ENCODE measurements at places on chromosomes 16 and 17.

DNA sequence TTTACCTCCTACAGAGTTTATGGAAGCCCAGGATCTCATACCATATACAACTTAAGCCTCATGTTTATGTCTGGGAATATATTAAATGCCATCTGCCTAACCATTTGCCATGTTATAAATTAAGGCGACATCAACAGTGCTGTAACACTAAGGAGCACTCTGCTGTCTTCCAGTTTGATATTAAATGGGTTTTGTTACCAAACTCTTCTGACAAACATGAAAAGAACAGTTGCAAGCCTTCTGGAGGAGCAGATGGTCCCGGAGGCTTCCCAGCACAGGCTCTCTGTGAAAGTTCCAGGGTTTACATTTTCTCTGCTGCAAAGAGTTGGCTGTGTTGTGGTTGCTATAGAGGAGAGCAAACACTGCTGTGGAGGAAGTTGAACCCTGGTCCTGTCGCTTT lies 545.3 kb upstream of the SALL1 start:
- no peak for DNase-seq

DNA sequence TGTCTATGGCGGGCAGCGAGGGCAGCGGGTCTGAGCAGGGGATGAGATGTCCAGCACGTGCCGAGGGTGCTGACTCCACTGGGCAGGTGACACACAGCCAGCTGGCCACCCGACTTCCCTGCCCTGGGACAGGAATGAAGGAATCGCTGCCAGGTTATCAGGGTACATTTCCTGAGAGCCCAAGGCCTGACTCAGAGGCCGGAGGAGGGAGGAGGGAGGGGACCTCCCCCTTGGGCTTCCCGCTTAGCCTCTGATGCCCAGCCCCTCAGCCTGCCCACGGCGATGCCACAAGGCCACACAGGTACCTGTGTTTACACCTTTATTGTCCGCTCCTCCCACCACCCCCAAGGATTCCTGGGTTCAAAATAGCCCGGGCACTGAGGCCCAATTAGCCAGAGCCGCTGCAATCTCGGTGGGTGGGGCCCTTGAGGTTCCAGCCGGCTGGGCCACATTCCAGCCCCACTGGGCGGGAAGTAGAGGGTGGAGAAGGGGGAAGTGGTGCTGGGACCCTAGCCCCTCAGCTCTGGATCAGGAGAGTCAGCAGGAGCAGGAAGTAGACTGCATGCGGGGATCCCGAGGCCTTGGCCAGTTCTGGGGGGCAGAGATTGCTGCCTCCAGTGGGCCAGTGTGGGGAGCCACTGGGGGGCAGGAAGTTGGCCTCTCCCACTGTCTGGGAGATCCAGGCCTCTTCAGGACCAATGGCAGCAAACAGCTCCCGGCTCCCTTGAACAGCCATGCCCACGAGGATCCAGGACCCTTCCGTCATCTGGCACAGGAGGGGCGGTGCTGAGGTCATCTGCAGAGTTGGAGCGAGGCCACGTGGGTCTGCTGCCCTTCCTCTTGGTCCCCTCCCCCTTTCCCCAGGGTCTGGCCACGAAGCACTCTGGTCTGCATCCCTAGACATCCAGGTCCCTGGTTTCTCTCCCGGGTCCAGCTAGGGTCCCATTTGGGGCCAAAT lies 3.4 kb upstream of the PRSS8 start:
- DNase-seq, result no peak

- DNase-seq, result no peak
Measured at GRCh38 chr17:82884341-82884969, 44.6 kb upstream of the ZNF750 start.

GRCh38 chr17:4327606-4328005 lies 38.9 kb downstream of the UBE2G1 start:
- DNase-seq, result no peak

DNA sequence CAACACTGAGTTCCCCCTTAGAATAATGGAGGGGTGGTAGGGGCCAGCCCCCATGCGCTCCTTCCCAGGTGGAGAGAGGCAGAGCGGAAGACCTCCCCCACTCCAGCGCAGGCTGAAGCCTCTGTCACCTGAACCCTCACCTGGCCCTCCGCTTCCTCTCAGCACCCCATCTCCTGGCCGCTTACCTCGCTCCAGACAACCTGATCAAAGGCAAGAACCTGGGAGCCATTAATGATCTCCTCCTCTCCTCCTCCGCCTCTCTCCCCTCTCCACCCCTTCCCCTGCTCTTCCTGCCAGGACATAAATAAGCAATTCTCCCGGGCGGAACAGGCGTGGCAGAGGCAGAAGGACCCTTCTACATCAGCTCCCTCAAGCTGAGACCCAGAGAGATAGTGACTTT lies 110.2 kb upstream of the LHX1 start:
- no peak for DNase-seq

DNA sequence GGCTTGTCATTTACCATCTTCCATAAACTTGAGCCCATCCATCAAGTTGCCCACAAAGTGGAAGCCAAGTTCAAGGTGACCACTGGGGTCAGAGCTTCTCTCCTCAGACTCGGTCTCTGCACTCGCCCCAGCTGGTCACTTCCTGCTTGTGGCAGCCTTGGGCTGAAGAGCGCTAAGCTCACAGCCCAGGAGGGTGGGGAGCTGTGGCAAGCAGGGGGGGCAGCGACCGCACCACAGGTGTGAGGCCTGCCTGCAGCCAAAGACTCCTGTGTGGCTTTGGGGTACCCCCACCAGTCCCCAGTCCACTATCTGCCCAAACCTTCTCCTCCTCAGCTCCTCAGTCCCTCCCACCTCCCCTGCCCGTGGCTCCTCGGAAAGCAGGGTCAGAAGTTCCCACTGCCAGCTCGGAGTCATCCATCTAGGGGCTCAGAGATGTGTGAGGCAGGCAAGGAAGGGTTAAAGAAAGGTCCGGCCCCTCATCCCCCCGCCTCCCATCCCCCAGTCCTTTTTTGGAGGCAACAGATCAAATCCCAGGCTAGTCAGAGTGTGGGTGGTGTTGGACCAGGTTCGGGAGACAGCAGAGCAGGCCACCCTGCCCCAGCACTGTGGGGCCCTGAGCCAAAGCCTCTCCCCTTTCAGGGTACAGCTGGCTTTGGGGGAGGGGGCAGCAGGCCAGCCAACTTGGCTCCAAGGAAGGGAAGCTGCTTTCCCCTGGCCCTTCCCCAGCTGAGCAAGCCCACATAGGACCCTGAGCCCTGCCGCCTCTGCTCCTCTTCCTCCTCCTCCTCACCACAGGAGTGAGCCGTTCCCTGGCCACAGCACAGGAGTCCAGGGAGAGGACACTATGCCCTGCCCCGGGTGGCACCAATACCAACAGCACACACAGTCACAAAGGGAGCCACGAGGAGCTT lies 3.2 kb downstream of the CSF3 start:
- DNase-seq, result no peak

- no peak for DNase-seq
Measured at GRCh38 chr16:67519242-67519641, 9.4 kb upstream of the RIPOR1 start.

DNA sequence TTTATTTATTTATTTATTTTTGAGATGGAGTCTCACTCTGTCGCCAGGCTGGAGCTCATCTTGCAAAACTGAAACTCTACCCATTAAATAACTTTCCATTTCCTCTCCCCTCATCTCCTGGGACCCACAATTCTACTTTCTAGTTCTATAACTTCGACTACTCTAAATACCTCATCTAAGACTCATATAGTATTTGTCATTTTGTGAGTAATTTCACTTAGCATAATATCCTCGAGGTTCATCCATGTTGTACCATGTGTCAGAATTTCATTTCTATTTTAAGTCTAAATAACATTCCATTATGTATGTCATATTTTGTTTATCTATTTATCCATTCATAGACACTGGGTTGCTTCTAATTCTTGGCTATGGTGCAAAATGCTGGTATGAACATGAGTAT lies 5.1 kb upstream of the NT5M start:
- DNase-seq, result no peak

- peak; percentile 23 for DNase-seq
Measured at GRCh38 chr17:71460943-71461342, 659.9 kb upstream of the SOX9 start.

- DNase-seq, result no peak
Measured at GRCh38 chr17:12918142-12918541, 99.7 kb downstream of the ELAC2 start.

- no peak for DNase-seq
Measured at GRCh38 chr16:53664724-53665345, 38.8 kb downstream of the RPGRIP1L start.

DNA sequence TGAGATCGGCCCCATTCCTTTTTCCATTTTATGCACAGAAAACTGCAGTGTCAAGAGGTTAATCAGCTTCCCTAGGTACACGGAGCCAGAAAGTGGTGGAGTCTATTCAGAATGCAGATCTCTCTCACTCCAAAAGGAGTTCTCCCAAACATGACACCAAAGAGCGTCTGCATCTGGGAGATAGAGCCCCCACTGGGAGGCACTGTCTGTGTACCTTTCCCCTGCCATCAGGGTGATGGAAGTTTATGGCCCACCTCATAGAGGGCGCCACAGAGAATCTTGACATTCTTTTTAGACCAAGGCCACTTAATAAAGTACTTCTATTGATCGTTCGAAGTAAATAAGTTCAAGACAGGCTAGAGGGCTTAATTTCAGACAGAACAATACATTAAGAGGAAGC lies 493.7 kb upstream of the ERCC4 start:
- DNase-seq, result peak; percentile 8

GRCh38 chr16:24145927-24146326 lies 110.2 kb upstream of the CACNG3 start:
- no peak for DNase-seq

DNA sequence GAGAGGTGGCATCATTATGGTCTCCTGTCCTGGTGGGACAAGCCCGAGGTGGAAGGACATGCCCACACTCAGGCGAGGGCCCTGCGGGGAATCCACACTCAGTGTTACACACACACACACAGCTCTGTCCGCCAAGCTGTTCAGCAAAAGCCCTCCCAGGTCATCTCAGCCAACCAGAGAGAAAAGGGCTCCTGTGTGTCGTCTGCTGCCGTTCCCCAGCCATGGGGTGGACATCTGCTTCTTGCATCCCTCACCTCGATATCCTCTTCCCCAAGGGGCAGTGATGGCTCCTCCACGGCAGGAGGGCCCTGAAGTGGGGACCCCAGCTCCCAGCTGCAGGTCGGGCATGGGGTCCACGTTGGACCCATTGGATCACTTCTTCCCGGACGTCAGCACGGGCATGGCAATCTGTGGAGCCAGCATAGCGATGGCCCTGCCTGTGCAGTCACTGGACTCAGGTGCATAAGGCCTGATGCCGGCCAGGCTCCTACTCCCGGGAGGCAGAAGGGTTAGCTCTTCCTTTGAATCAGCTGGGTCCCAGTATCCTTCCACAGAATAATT lies 290.1 kb downstream of the C16orf95 start:
- no peak for DNase-seq

- no peak for DNase-seq
Measured at GRCh38 chr16:84255050-84255810, 15.4 kb upstream of the KCNG4 start.

GRCh38 chr16:85984231-85984880 lies 85.4 kb downstream of the IRF8 start:
- no peak for DNase-seq

DNA sequence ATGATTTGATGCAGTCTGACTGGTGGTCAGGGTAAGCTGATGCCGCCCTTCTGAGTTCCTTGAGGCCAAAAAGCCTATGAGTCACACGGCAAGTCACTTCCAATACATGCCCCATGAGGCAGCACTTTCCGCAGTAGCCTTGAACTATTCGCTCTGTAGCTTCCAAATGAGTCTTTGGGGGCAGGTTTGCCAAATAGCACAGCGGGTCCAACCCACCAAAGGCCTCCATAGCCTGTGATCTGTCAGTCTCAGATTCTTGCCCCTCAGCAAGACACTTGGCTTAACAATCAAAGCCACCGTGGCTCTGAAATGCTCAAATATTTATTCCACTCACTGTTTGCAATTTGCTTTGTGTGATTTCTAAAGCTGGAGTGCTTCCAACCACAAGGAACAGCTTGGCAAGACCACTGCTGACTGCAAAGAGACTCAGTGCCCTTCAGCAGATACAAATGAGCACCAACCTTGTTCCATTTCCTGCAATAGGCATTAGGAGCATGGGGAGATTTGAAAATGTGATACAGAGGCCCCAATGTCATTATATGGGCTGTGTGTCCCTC lies 45.4 kb downstream of the CLEC19A start:
- DNase-seq, result peak; percentile 26

- no peak for DNase-seq
Measured at GRCh38 chr17:80857756-80858171, 133.9 kb upstream of the CHMP6 start.

- DNase-seq, result no peak
Measured at GRCh38 chr17:33290253-33290652, 2.8 kb downstream of the ASIC2 start.

GRCh38 chr17:77127735-77128361 lies 12.9 kb upstream of the SEC14L1 start:
- DNase-seq, result peak; percentile 88

- no peak for DNase-seq
Measured at GRCh38 chr16:89324056-89325010, 106.8 kb downstream of the ZNF778 start.

- DNase-seq, result no peak
Measured at GRCh38 chr17:46765453-46765852, 53.0 kb downstream of the WNT3 start.

GRCh38 chr17:82713071-82713723 lies 3.3 kb upstream of the FN3KRP start:
- DNase-seq, result no peak

GRCh38 chr17:79841369-79842135 lies 2.3 kb upstream of the CBX4 start:
- DNase-seq, result no peak

DNA sequence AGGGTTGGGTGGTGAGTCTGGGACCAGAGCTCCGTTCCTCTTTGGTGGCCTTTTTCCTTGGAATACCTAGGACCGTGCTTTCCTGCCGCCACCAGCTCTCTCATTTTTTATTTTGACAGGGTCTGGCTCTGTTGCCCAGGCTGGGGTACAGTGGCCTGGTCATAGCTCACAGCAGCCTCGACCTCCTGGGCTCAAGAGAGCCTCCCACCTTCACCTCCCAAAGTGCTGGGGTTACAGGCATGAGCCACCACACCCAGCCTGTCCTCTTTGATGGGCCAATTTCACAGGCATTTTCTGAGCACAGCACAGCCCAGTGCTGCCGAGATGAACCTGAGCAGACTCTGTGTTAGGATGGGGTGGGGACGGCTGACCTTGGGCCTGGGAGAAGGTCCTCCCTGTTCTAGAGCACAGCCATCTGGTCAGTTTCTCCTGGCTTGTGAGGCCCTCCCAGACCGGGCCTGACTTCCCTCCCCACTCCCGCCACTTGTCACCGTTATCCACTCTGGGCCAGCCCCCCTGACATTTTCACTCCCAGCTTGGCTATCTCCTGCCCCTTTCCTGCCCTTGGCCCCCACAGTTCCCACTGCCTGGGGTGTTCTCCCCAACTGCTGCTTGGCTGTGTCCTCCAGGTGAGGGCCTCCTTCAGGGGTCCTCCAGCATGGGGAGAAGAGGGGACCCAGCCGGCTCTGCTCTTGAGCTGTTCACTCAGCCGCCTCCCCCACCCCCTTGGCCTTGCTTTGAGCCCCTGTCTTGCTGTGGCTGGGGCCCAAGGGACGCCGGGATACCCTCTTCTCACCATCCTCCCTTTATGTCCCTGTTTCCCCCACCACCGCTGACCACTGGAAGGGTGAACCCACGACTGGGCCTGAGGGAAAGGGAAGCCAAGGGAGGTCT lies 5.0 kb downstream of the ADCY7 start:
- DNase-seq, result peak; percentile 1

GRCh38 chr17:57213180-57213825 lies 43.0 kb upstream of the MSI2 start:
- DNase-seq, result no peak

Measured in RPMI8226 (cell line).